ENCODE measurements at places on chromosomes 13 and 19. TPM values are rescaled to one million over a fixed set of nuclear protein-coding genes. Genes with fewer than 3 reads are reported as not detected.

The SIGLEC5 gene
- total RNA-seq: 0.18 TPM

The ZNF837 gene
- total RNA-seq: 0.11 TPM

The GPR108 gene
- 40.3 TPM for total RNA-seq

The CYP4F8 gene
- not detected for total RNA-seq

The ZNF610 gene
- total RNA-seq: 0.61 TPM

The TPRX2 gene
- total RNA-seq: not detected

- DNase-seq: no peak
Observed at GRCh38 chr19:30744741-30745475, 372.7 kb downstream of the ZNF536 start.

GRCh38 chr13:56865416-56865815, 275.3 kb upstream of the PRR20A start:
- DNase-seq: no peak

- no peak for DNase-seq
Observed at GRCh38 chr13:96844195-96844594, 150.1 kb downstream of the OXGR1 start.

DNA sequence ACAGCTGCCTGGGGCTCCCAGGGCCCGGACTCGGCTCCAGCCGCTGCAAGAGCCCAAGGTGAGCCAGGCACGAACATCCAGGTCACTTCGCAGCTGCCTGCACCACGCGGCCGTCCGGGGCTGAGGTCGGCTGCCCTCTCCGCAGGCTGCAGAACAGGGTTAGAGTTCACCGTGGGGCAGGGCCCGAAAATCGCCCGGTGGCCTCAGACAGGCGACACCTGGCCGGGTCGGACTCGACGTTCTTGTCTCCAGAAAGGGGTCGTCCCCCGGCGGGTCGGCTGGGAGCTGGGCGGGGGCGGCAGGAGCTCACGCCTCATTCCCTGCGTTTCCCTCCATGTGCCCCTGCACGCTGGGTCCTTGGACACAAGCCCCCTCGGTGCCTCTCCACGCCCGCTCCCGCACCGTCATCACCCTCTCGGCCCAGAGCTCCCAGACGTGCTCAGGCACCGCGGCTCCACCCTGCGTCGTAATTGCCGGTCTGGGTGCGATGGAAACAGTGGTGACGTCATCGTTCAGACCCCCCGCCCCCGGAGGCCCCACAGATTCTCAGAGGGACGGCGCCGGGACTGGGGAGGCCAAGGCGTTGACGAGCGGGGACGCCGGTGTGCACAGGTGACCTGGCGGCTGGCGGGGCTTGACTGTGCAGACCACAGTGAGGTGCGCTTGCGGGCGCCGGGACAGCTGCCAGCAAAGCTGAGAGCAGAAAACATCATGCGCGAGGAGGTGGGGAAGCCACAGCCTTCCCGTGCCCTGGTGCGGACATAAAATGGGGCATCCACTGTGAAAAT, 4.0 kb upstream of the GRIN3B start:
- no peak for DNase-seq

DNA sequence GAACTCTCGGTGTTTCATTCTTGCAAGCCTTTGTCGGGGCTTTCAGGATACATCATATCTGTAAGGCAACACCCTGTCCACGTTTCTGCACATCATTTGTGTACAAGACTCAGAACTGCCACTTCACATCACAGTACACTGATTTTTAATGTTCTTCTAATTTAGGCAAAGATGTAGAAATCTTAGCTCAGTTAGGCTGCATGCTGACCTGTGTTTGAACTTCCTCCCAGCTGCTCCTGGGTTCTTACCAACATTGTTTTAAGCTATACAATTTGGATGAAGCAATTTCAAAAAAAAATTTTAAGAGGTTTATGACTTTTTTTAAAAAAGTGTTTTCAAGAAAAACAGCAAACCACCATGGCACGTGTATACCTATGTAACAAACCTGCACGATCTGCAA, 1047.9 kb upstream of the SLC10A2 start:
- DNase-seq: no peak

DNA sequence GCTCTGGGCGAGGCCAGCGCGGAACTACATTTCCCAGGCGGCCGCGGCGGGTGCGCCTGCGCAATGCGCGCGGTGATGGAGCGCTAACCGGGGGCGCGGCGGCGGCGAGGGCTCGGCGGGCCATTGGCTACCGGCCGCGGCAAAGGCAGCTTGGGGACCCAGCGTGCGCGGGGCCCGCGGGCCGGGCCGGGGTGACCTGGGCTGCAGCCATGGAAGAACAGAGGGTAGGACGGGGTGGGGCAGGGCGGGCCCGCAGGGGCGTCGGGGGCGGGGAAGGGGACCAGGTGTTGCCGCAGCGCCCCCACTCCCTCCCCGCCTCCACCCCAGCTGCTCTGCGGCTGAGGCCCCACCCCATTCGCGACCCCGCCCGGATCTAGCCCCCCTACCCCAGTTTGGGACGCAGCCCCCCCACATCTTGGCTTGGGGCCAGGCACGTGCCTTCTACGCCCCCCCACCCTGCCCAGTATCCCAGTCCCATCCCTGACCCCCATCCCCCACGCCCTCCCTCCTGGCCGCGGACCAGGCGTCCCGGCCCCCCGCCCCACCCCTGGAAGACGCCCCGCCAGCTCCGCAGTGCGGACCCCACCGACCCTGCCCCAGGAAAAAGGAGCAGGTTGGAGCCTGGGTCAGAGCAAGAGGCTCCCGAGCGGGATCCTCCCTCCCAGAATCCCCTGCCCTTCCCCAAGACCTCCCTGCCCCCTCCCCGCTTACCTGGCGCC, at the start of gene FSD1:
Gene FSD1, plus strand, starts transcription at position 61 of the 719 bp plus-strand sequence. Its CDS starts 149 bp downstream, at position 210.
- no peak for DNase-seq

DNA sequence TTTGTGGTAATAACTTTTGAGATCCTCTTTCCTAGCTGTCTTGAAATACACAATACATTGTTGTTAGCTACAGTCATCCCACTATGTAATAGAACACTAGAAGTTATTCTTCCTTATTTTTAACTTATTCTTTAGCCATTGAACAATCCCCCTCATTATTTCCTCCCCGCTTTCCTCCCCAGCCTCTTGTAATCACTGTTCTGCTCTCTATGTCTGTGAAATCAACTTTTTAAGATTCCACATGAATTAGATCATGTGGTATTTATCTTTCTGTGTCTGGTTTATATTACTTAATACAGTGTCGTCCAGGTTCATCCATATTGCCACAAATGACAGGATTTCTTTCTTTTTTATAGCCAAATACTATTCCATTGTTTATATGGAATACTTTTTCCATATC, 72.9 kb downstream of the SLC10A2 start:
- DNase-seq: no peak

DNA sequence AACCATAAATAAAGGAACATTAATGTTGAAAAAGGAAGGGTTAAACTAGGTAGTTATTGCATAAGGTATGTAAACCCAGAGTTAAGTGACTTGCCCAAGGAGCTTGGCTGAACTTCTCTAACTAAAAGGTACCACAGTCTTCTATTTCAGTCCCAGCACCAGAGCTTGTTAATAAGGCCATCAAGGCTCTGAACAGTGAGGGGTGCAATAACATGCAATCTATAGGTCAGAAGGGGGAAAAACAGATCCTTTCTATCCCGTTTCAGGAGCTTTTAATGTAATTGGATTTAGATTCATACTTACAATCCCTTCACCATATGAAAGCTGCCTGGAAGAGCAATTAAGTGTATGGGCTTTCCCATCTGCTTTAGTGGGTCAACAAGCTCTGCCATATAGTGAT, 441.5 kb upstream of the SPRY2 start:
- DNase-seq: no peak

- no peak for DNase-seq
Observed at GRCh38 chr13:95067303-95067702, 233.9 kb downstream of the ABCC4 start.

DNA sequence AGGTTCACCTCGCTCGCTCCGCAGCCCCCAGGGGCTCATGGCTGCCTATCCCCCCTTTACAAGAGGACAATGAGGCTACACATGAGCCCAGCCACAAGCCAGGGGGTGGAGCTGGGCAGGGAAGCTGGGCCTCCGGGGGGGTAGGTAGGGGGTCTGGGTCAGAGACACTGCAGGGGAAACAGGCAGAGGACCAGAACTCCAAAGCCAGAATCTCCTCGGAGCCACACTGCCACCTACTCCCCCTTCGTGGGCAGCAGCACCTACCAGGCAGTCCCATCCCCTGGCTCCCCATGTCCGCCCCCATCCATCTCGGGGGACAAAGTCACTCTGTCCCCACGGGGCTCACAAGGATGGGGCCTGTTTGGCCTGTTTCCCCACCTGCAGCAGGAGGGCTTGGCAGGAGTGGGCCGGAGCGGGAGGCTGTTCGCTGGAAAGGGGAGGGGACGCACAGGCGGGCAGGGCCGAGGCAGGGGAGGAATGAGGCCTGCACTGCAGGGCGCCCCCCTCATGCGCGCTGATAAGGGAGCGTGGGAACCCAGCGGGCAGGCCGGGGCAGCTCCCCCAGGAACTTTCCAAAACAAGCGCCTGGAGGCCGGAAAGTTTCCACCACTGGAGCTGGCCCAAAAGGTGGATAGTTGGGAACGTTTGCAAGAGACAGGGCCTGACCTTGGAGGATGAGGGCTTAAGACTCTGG, 545 bp upstream of the ISYNA1 start:
- no peak for DNase-seq

DNA sequence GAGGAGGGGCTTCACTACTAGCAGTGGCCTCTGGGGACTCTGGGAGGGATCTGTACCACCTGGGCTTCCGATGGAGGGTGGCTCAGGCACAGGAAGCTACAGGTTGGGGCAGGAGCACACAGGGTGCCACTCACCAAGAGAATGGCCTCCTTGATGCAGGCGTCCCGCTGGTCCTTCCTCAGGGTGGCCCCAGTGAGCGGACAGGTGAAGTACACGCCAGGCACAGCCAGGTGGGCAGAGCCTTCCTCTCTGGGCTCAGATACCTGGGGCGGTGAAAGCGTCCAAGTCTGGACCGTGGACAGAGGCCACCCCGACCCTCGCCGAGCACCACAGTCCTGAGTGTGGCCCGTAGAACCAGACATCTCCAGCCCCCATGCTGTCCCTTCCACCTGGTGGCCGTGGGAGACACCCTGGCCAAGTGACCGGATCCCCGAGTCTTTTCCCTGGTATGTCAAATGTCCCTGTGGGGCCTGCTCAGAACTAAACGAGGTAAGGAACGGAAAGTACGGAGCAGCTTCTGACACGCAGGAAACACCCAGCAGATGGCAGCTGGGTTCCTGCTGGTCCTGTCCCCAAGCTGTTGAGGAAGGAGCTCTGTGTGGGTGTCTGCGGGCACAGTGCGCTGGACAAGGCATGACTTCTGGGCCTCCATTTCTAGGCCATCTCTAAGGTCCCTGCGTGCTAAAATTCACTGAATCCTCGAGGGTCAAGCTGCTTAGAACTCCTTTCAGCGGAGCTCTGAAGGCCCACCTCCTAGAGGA, 5.2 kb downstream of the UBXN6 start:
- DNase-seq: no peak

GRCh38 chr19:41307090-41307875, 2.7 kb upstream of the CCDC97 start:
- no peak for DNase-seq

- DNase-seq: no peak
Observed at GRCh38 chr13:76889254-76889653, 3.0 kb upstream of the KCTD12 start.

DNA sequence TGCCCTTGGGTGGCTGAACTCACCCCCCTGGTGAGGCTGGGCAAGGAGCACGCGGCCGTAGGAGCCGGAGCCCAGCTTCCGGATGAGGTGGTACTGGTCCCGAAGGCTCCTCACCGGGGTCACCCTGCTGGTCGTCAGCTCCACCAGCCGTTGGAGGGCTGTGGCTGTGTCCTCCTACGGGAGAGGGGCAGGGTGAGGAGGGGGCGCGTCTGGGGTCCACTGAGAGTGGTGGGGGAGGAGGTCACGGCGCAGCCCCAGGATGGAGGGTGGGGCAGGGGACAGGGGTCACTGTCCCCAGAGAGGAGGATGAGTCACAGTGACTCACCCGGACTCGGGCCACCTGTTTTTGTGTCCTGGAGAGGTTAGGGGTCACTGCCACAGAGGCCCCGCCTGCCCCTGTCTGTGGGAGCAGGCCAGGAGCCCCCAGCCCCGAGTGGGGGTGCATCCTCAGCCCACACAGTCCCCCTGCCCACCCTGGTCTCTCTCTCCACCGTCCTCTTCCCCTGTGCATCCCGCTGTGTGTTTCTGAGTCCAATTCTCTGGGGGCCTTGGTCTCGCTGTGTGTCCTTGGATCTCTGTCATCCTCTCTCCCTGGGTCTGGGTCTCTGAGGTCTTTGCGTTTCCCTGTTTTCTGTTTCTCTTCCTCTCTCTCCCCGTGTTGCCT, 435 bp downstream of the SBK3 start:
- peak; percentile 67 for DNase-seq

DNA sequence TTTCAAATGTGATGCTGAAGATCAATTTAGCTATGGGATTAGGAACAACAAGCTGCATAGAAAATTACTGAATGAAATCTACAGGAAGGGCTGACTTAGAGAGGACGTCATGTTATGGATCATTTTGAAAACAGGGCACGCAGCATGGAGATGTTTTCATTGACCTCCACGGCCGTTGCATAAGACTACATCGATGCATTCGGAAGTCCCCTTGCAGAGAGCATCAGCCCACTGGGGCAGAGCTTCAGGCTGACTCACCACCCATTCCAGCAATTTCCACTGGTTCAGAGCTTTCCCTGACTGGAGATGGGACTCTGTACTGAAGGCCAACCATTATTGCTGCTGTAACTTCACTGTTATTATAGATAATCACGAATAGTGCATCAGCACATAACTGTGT, 305.3 kb downstream of the IRS2 start:
- no peak for DNase-seq

DNA sequence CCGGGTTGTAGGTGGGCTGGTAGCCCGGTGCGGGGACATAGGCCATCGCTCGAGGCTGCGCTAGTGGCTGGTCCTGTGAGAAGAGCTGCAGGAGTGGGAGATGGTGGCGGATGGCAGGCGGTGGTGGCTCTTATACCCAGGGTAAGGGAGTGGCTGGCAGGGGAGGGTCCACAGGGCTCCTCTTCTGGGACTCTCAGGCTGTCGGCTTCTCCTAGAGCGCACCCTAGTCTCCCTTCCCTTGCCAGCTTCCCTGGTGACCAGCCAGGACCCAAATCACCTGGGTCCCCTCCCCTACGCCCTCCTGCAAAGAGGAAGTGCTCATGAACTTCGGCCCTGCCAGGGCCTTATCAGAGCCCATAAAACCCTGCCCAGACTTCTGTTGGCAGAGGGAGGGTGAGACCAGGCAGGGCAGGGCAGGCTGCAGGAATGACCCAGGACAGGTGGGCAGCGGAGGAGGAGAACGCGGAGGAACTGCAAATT, at the start of gene LGALS4:
Gene LGALS4, minus strand, starts transcription at position 105 of the 480 bp plus-strand sequence. Its CDS starts 59 bp downstream, at position 46.
- no peak for DNase-seq

GRCh38 chr13:49694446-49694845, 3.2 kb upstream of the EBPL start:
- DNase-seq: no peak
